Bronchial epithelial cell (primary cell): ENCODE measurements at places on chromosomes 16 and 17.

GRCh38 chr16:71623597-71623996, 2.4 kb upstream of the MARVELD3 start:
- no peak for DNase-seq

DNA sequence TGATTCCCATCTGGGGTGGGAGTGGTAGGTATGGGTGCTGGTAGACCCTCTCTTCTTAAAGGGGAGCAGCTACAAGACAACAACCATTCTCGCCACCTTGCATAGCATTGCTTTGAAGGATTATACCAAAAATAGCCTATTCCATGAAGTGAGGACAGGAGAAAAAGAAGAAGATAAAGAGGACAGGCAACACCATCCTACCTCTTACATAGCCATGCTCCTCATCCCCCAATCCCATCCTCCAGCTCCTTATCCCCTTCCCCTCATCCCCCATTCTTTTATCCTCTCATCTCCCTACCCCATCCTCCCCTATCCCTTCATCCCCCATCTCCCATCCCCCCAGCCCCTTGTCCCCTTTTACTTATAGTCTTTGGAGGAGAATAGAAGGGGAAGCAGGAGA, 29.1 kb downstream of the CCDC182 start:
- DNase-seq: no peak

DNA sequence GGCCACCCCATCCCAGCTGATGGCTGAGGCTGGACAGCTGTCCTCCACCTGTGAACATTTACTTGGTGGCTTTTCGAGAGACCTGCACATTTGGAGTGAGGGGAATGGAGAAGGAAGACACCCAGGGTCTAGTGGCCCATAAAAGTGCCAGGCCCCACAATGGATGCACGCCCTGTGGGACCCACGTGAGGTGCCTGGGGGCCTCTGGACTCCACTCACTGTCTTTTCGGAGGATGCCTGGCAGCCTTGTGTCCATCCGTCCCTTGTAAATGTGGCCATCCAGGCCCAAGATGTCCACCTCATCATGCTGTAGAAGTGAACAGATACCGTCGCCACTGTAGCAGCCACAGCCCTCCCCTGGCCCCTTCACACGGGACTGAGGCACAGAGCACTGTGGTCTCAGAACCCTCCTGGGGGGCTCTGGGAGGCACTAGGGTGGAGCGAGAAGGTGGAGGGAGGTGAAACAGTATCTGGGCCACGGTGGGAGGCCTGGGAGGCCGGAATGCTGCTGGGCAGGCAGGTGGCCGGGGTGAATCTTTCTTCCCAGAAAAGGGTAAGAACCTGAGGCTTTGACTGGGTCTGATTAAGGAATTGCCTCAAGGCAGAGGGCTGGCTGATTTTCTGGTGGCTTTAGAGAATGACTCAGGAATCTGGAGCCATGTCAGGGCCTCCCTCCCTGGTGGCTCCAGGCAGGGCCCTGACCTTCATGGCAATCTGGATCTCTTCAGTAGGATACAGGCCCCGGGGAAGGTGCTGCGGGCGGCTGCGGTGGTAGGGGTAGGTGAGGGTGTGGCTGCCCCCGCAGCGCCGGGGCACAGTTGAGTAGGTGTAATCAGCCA, 11.5 kb downstream of the UBALD2 start:
- peak; percentile 42 for DNase-seq

DNA sequence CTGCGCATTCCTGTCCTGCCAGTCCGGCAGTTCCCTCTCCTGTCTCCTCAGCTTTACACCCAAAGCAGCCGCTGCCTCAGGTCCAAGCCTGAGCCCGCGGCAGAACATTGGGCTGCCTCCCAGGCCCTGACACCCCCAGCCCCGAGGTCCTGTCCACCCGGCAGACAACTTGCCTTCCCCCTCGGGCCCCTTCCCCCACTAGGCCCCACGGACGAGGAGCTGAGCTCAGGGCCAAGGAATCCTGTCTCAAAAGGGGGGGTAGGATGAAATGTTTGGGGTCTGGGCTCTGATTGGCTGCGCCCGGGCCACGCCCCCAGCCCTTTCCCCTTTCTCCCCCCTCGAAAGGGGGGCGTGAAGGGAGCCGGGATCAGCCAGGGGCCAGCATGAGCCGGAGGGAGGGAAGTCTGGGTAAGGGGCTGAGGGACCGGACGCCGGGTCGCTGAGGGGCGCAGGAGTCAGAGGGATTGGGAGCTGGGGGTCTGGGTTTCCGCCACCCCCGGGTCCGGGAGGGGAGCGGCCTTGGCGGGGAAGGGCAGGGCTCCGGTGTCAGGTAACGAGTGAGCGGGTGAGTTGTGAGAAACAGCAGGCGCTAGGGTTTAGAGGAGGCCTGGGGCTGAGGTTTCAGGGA, at the start of gene CTF1:
Gene CTF1 (plus strand): TSS at position 354 of the 628 bp plus-strand sequence. CDS start 30 bp downstream, at position 384.
- DNase-seq: peak; percentile 65
